Stimulated activated CD4-positive, alpha-beta T cell treated with anti-CD3 and anti-CD28 coated beads, TNF-alpha, amount 100 ng/mL, for 48 hours (primary cell): ENCODE measurements at places on chromosomes 6 and 20.

DNA sequence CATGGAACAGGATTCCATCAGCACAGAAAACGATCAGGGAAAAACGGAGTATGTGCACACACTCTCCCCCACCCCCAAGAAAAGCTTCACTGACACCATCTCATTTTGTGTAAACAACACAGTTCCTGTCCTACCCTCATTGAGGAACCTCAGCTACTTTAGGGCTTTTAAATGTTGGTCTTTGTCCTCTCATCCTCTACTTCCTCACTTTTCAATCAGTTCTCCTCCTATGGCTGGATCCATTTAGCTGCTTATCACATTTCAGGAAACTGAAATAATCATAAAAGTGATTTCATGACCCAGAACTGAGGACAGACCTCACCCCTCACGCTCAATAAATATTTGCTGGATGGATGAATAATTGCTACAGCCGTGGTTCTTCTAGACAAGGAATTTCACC lies 33.1 kb upstream of the PNRC1 start:
- DNase-seq = no peak

DNA sequence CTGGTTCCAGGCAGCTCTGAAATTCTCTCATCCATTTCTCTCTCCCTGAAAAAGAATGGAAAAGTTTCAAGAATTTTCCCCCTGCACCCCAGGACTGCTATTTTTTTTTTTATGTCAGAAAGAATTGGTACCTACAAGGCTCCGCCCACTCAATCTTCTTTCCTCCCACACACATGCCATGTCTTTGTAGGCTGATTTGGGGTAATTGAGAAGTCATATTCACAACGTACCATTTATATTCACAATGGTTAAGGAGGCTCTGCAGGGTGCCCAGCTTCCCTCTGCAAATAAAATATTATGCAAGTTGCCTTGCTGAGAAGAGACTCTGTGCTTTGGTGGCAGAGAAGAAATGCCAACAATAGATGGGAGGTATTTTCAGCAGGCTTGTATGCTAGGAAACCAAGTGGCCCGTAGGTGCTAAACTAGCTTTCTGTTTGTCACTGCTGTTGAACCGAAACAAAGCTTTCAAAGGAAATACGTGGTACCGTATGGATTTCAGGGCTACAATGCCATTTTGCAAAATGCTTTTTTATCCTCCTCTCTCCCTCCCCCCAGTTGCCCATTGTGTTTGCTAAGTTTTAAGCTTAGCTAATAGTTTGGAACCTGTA lies 150.0 kb downstream of the PHACTR1 start:
- DNase-seq = no peak

GRCh38 chr6:75374961-75375400 lies 90.4 kb upstream of the TMEM30A start:
- DNase-seq = no peak

DNA sequence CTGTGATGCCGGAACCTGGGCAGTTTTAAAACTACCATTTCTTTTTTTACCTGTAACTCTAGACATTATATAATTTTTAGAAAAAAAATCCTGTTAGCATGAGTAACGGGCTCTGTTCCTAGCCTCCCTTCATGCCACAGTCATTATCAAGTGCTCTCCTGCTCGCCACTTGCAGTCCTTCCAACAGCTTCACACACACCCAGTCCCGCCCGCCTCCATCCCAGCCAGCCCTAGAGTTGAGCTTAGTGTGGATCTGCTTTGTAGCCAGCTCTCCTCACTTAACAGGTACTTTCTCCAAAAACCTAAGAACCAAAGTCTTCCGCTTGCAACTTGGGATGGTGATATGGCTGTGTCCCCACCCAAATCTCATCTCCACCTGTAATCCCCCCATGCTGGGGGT lies 51.5 kb downstream of the EZR start:
- no peak for DNase-seq

GRCh38 chr6:55276745-55277530 lies 50.3 kb upstream of the GFRAL start:
- DNase-seq = no peak

GRCh38 chr6:127547215-127547614 lies 28.1 kb upstream of the MTCL3 start:
- DNase-seq = no peak

DNA sequence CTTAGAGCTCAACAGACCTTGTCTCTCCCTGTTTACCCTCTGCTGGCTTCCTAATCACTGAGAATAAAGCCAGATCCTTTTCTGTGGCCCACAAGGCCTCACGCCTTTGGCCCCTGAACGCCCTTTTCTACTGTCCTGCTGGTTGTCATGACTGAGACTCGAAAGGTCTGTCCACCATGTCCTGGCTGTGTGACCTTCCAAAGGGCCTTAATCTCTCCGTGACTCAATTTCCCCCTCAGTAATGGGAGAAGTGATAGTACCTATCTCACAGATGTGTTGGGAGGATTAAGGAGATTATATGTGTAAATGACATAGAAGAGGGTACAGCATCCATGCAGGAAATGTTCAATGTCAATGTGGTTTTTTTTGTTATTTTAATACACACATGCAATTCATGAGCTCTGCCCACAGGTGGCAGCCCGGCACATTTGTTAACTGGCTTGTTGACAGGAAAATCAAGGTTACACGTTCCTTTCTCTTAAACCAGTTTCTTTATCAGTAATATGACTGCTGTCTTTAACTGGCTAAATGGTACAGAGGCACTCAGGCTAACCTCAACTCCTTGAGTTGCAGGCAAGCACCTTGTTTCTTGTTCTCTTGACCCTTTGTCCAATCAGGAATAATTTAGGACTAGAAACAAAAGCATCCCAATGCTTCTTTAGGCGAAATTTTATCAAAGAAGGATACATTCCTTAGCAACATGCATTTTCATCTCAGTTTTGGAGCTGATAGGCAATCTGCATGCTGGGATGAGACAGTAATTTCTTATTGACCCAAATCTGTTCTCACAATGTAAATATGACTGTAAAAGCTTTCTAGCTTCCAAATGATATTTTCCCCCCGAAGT lies 16.6 kb downstream of the SLC22A1 start:
- peak; percentile 43 for DNase-seq

DNA sequence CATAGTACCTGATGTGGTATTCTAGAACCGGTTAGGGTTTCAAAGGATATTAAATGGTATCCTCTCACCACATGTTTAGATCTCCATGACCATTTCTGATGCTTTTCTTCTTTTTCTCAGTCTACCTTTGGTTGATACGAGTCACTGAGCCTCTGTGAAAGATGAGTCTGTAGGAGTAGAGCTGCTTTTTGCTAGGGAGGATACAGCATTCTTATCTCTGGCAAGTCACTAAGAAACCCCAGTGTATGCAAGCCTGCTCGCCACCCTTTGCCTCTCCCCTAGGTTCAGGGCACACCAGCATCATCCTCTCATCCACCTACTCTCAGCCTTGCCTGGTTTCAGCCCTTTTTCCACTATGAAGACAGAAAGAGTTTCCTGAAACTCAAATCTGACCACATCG lies 89.9 kb downstream of the MTFR2 start:
- DNase-seq = peak; percentile 9

DNA sequence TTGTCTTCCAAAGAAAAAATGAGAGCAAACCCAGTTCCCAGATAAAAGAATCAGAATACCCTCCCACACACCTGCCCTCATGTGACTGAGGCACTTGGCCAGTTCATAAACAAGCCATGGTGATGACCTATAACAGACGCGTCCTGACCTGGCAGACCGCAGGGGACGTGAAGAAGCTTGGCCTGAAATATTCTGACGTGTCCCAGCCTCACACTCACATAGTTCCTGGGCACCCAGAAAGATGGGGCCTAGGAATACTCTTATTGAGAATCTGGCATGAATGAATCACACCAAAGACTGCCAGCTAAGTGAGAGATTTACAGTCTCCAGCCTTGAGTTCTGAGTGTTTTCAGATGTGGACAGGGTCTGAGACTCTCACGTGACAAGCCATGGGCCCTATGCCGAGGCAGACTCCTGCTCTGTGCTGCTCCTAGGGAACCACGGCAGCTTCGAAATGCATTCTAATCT lies 17.2 kb upstream of the MAP3K4 start:
- DNase-seq = no peak

DNA sequence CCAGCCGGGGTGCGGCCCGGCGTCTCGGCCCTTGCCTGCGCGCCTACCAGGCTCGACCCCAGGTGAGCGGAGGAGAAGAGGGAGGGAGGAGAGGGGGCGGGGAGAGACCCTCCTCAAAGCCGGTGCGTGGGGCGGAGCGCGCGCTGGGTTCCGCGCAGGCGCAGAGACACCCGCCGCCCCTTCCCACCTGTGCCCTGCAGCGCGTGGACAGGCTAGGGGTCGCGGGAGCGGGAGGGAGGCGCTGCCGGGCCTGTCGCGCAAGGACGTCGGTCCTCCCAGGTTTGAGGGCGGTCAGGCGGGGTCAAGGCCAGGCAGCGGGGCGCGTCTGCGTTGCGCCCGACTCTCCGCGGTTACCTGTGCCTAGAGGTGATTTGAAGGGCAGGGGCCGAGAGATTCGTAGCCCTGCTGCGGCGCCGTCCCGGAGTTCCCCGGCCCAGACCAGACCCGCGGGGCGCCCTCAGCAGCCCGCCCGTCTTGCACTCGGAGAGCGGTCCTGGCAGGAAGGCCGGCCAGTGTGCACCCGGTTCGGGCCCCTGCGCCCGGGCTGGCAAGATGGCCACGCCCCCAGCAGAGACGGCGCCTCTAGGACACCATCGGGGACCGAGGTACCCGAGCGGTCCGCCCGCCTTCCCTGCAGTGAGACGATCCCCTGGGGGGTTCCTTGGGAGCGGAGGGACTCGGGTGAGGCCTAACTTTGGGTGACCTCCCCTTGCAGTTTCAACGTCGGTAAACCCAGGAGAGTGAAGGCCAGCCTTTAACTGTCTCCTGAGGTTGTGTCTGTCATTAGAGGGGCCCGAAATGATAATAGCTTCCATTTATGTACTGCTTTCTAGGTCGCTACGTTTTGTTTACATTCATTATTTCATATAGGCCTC lies 546 bp downstream of the C6orf136 start:
- DNase-seq = peak; percentile 70

- no peak for DNase-seq
Observed at GRCh38 chr6:137845460-137845859, 21.6 kb upstream of the TNFAIP3 start.

GRCh38 chr6:31577579-31577966 lies 2.2 kb downstream of the TNF start:
- no peak for DNase-seq
